Aorta (tissue), 5 donors: ENCODE measurements at places on chromosomes 11 and 22. TPM values are rescaled to one million over a fixed set of nuclear protein-coding genes. Genes with fewer than 3 reads are reported as not detected.

The KRTAP5-1 gene
- total RNA-seq = not detected

The GLB1L3 gene
- not detected for total RNA-seq

The GNAZ gene
- 5.8 TPM for total RNA-seq

The PLAAT4 gene
- total RNA-seq = 39.8 TPM

DNA sequence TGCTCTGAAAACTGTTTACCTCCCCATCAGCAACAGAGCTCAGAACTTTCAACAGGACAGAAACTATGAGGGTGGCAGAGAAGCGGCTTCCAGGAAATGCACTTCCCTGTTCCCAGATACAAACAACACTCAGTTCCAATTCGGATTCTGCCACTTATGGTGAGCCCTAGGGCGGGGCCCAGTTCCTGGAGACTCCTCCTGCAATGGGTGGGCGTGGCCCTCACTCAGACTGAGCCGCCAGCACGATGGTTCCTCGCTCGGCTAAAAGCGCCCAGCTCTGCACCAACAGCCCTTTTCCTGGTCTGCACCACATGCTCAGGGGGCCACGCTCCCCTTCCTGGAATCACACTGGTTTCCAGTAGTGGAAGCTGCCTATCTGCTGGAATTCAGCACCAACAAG lies 314.1 kb downstream of the CTTN start:
- DNase-seq = no peak

- DNase-seq = no peak
Measured at GRCh38 chr11:128929468-128929867, 13.2 kb downstream of the TP53AIP1 start.

DNA sequence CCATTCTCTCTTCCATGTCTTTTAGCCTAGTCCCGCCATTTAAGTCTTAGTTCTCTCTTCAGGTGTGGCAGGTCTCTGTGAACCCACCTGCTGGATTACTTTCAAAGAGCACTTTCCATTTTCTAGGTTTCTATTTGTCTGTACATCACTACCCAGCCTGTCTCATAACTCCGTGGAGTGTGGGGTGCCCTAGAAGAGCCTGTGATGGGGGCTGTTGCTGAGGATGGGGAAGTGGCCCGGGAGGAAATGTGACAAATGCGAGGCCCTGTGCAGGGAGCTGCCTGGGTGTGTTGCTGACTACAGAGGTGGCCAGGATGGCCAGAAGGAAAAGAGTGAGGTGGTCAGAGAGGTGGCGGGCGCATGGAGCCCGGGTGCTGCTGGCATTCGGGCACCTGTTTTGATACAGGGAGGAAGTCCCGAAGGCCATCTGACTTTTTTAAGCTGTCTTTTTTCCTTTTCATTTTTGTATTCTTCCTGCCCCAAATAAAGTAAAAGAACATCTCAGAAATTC lies 10.7 kb downstream of the DGCR8 start:
- DNase-seq = peak; percentile 33

DNA sequence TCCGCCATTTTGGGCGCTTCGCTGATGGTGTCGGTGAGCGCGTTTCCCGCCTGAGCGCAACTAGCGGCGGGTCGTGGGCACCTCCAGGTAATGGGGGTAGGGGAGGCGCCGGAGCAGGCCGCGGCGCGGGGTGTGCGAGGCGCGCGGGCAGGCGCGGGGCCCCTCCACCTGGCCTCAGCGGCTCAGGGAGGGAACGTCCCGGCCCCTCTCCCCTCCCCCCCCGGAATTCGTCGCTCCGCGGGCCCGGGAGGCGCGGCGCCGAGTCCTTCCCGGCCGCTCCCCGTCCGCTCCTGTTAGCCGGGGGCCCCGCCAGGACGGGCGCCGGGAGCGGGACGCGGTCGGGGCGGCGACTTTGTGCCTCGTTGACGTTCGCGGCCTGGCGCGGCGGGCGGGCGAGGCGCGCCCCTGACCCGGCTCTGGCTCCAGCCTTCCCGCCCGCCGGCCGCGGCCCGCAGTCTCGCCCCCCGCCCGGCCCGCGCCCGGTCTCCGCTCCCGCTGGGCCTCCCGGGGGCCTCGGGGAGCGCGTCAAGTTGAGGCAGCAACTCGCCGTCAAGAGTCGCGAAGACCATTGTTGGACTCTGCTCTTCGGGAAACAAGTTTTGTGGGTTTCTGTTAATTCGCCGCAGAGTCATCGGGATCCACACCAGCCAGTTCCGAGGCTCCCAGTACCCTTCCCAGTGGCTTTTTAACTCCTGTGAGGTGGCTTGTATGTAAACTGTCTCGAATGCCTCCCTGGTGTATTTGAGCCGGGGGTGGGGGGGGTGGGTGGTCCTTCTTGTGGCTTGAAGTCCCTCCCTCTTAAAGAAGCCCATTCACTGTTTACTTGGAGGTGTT lies at the start of gene PPP6R3:
PPP6R3 (plus strand) TSS at position 12 of the 834 bp plus-strand sequence. CDS start 76,913 bp downstream, outside the sequence.
- DNase-seq = no peak

DNA sequence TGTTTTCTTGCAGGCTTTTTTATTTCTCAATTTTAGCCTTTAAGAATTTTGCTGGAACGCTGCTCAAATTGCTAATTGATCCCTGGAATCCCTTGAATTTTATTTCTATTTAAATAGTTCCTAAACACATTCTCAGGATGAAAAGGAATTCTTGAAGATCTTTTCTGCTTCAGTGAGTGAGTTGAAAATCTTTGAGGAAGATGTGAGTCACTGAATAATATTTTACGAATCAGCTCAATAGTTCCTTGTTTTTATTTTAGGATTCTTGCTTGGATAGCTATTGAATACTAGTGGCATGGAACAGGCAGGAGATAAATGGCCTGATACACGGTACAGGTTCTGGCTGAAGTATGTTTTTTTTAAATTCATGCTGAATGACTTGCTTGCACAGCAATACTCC lies 194.6 kb upstream of the CCDC90B start:
- no peak for DNase-seq

GRCh38 chr11:64267207-64267945 lies 16.0 kb downstream of the PLCB3 start:
- DNase-seq = peak; percentile 77

DNA sequence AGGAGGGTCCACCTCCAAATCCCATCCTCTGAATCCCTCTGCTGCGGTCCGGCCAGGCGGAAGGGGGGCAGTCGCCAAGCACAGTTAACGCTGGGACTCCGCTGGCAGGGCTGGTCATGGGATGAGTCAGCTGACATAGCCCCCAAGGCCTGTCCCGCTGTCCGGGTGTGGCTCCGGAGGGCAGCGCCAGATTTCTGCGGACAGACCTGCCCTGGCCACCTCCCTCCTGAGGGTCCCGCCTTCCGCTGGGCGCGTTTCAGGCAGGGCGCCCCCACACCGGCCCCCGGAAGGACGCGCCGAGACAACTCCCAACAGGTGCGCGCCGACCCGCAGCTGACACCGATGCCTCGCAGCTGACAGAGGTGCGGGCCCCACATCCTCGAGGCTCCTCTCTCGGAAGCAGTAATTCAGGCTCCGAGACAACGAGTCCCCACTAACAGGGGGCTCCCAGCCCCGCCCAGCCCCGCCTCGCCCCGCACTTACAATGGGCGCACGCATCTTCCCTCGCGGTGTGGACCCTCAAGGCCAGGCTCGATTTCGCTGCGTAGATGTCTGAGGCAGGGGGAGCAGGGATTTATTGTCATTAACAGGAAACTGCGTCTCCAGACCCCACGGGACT lies 607 bp downstream of the PLAAT3 start:
- DNase-seq = peak; percentile 86

DNA sequence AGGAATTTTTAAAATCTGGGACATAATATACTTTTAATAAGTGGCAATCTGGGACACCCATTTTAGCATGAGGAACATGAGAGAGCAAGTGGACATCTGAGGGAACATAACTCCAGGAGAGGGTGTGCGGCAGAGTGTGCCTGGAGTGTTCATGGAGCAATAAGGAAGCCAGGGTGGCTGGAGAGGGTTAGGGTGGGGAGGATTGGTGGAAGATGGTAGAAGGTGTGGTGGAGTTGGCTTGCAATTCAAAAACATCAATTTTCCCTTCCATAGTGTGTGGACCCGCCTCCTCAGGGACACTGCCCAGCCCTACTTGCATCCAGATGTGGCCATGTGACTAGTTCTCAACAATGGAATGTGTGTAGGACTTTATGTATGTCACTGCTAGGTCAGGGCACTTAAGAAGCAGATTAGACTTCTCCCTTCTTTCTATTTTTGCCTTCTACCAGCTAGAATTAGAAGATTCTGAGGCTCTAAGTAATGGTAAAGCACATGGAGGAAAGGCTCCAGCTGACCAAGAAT lies 4.4 kb upstream of the DENND5A start:
- DNase-seq = no peak

DNA sequence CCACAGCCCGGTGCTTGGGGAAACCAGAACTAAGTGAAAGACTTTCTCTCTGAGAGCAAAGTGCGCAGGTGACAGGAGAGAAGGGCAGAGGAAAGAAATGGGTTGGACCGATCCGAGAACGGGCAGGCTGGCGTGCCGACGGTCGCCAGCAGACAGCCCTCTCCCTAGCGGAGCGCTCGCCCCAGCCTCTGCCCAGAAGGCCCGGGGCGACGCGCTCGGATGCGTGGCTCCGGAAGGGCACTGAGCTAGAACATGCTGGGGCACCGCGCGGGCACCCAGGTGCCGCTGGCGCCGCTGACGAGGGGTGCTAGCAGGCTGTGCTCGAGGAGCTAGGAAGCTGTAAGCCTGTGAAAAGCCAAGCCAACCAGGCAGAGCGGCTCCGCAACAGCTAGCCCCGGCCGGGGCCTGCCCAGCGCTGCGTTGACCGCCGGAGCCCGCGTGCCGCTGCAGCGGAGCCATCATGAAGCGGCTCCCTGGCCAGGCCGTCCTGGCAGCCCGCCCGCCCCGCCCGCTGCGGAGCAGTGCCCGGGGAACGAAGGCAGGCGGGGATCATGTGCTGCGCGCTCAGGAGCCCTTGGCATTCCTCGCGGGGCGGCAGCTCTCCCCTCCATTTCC lies 22.1 kb upstream of the RRAS2 start:
- DNase-seq = peak; percentile 80

DNA sequence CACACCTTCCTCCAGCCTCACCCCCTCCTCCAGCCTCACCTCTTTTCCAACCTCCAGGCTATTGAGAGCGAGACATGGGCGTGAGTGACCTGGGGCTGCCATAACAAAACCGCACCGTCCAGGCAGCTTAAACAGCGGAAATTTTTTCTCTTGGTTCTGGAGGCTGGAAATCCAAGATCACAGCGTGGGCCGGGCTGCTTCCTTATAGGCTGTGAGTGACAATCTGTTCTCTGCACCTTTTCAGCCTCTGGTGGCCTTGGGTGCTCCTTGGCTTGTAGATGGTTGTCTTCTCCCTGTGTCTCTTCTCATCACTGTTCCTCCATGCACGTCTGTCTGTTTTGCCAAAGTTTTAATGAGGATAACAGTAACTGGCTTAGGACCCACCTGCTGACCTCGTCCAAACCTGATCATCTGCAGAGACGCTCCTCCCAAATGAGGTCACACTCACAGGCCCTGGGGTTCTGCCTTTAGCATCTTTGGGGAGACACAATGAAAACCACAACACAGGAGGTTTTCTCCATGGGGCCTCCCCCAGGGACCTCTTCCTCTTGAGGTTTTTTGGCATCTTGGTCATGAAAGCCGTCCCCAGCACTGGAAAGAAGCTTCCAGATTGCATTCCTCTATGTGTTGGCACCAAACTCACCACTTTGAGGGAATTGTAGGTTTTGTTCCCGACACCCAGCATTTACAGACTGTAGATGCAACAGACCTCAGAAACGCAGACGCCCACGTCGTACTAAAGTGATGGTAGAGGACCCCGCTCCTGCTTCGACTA lies 878.1 kb downstream of the BRD1 start:
- DNase-seq = peak; percentile 32

DNA sequence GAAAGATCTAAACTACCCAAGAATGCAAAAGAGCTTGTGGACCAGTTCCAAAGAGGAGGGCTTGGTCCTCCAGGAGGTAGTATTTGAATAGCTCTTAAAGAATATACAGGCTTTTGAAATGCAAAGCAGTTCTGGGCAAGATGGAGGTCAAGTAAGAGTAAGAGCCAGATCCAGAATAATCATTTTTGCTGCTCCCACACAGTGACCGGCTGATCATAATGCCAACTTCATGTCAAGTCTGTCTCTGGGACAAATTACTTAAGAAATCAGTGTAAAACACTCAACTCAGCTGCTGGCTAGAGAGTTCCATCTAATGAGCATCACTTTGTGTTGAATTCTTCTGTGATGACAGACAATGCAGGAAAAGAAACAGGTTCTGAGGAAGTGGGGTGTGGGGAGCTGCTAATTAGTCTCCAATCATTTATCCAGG lies 250.9 kb upstream of the NARS2 start:
- DNase-seq = no peak

DNA sequence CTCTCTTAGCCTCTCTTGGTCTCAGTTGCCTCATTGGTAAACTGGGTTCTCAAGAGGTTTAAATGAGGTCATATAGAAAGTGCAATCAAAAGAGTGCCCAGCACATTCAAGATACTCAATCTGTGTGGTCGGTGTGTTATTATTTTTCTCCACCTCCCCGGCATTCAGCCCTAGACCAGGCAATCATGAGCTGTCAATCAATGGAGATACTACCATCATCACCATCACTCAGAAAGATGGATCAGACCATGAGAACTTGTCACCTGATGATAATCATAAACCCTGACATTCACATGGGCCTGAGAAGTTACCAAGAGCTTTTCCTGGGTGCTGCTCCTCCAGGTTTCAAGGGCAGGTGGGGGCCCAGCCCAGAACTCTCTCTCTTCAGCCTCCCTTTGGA lies 166.1 kb downstream of the MN1 start:
- DNase-seq = no peak

DNA sequence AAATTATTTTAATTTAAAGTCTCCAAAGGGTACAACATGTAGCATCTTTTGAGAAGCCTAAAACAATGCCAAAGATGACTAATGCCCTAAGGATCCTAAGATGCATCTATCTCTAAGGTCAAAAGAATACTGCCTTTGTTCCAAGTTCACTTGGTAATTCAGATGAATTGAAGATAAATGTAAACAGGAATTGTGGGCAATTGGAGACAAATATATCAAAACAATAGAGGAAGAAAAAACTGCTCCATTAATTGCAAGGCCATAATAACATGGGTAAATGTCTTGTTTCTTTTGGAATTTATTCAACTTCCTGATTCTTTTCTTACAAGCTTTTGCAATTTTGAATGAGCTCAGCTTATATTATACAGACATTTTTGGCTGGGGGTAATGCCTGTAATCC lies 338.6 kb downstream of the TTC28 start:
- DNase-seq = no peak

- no peak for DNase-seq
Measured at GRCh38 chr22:28245579-28246224, 326.6 kb upstream of the PITPNB start.

DNA sequence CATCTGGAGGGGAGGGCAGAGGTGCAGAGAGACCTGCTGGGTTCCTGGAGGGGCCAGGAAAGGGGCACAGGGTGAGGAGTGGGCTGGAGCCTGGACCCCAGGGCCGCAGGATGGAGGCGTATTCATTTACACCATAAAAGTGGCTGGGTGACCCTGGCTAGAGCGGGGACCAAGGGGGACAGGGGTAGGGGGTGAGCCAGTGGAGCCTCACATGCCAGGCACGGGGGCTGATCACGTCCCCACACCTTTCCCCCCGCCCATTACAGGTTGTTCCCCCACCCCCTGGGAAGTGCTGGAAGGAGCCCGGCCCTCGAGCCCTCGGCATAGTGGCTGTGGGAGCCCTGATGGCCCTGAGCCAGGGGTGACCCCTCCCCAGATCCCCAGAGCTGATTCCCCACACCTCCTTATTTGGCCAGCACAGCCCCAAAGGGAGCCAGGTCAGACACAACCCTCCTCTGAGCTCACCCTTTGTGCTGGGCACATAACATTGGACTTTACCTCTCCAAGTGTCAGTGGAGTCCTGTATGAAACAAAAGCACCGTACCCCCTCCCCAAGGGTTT lies 781 bp downstream of the TCIRG1 start:
- peak; percentile 62 for DNase-seq

- DNase-seq = no peak
Measured at GRCh38 chr11:72232260-72233055, 7.9 kb downstream of the INPPL1 start.
